ENCODE measurements at places on chromosomes 6 and 20.

GRCh38 chr6:159110013-159110412, 59.2 kb upstream of the FNDC1 start:
- no peak for DNase-seq

GRCh38 chr6:90204327-90205056, 92.2 kb downstream of the BACH2 start:
- DNase-seq = no peak

GRCh38 chr6:105810105-105810921, 275.8 kb upstream of the PRDM1 start:
- no peak for DNase-seq

GRCh38 chr20:47765691-47766594, 19.3 kb downstream of the SULF2 start:
- DNase-seq = no peak

- DNase-seq = no peak
Observed at GRCh38 chr20:50848846-50849673, 54.2 kb downstream of the BCAS4 start.

GRCh38 chr6:120876424-120876823, 457.9 kb downstream of the TBC1D32 start:
- no peak for DNase-seq

- DNase-seq = no peak
Observed at GRCh38 chr20:34705397-34706301, 1.5 kb downstream of the TP53INP2 start.

DNA sequence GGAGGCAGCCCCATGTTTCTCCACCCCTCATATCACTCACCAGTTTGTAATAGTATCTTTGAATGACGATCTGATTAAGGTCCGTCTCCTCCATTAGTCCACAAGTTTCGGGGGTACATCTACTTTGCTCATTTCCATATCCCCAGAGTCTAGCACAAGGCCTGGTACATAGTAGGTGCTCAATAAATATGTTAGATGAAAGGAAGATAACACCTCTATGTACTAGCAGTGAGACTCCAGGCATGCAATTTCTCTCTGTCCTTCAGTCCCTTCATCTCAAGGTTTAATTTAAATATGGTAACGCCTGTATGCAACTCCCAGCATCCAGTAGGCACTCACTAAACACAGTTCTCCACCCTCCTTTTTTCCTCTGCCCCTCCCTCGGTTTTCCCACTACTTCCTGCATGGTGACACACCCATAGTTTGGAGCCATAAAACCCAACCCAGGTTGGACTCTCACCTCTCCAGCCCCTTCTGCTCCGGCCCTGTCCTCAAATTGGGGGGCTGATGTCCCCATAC, 461 bp upstream of the HNF4A start:
- no peak for DNase-seq

DNA sequence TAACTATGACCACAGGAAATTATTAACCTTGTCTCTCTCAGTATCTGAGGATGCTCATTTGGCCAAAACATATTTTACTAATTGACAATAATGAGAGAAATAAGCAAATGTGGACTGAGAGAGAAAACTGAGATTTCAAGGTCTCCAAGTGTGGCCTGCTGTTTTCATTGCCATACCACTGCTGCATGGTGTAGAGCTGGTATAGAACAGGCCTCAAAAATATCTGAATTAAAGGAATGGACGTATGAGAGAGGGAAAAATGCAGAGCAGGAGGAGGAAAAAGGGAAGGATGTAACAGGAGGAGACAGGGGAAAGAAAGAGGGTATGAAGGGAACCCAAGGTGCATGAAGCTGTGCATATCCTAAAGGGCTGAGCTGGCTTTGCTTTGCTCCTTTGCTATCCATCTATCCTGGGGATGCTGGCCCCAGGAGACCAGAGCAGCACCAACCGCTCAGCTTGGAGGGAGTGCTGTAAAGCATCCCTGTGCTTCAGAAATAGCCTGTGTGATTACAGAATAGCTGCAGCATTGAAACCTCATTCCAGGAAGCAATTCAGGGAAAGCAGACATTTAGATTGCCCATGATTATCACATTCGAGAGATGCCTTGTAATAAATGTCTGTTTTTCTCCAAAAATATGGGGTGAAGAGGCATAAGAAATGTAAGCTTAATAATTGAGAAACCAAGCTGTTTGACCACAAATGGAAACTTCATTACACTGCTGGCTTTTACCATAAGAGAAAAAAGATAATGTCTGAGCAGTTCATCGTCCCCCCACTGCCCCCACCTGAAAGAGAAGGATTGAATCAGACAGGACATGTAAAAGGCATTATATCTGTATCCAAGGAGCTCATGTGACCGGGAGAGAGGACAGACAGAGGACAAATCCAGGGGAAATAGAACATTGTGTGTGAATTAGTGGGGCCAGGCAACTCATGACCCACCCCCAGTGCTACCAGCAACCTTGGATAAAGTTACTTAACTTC, 80.6 kb downstream of the F13A1 start:
- no peak for DNase-seq
